Omental fat pad (tissue), 4 donors: ENCODE measurements at places on chromosomes 5 and 9.

DNA sequence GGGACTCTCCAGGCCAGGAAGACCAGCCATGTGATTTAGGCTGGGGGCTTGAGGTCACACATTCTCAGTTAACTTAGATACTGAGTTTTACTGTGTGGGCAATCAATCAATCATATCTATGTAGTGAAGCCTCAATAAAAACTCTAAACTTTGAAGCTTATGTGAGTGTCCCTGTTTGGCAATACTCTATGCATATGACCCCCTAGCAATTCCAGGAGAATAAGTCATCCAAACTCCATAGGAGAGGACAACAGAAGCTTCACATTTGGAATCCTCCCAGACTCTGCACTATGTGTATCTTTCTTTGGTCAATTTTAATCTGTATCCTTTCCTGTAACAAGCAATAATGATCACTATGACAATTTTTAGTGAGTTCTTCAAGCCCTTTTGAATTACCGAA is 216.8 kb upstream of the RGMB start:
- no peak for DNase-seq

GRCh38 chr5:128258372-128258771 is 174.8 kb downstream of the SLC12A2 start:
- DNase-seq: no peak

DNA sequence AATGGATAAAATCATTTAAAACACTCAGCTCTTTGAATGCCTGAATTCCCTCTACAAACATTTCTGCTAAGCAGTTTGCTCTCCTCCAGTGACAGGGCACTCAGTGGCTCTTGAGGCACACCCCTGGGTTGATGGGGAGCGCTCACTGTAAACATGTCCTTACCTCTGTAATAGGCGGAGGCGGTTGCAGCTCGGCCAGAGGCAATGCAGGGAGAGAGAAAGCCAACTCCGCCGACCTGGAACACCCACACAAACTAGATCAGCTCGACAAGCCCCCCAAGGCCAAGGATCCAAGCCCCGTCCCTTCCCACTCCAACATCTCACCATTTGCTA is 329 bp downstream of the CDC23 start:
- no peak for DNase-seq

DNA sequence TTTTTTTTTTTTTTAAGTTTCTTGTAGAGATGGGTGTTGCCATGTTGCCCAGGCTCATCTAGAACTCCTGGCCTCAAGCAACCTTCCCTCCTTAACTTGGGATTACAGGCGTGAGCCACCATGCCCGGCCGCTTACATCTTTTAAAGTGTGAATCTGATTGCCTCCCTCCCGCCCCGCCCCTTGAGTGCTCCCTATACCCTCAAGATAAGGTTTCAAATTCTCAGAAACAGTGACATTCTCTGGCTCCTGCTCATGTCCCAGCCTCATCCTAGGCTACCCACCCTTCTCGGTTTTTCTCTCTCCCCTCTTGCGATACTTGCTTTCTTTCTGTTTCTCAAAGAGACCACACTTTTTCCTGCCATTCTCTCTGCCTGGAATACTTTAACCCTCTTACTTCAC is 12.4 kb downstream of the MORN5 start:
- DNase-seq: no peak

DNA sequence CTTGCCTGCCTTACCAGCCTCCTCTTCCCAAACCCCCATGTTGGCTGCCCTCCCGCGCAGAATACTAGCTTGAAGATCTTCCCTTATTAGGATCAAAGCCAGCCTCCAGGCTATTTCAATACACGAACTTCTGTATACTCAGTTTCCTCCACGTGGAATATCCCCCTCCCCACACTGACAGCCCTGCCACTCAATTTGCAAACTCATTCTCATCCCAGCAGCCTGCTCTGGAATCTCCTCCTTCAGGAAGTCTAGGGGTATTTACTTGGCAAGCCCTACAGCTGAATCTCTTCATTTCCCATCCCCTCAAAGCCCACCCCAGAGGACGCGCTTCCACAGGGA is 157.0 kb upstream of the SMIM23 start:
- no peak for DNase-seq

GRCh38 chr5:112077180-112077579 is 320.2 kb upstream of the NREP start:
- no peak for DNase-seq
